Activated T-helper 1 cell treated with anti-CD3 and anti-CD28 coated beads, Interleukin-2, amount 50 U/mL, for 16 hours (primary cell): ENCODE measurements at places on chromosomes 4 and X.

- no peak for DNase-seq
Measured at GRCh38 chr4:40699648-40700047, 50.1 kb upstream of the NSUN7 start.

- DNase-seq, result no peak
Measured at GRCh38 chr4:145843148-145843547, 95.5 kb downstream of the ZNF827 start.

DNA sequence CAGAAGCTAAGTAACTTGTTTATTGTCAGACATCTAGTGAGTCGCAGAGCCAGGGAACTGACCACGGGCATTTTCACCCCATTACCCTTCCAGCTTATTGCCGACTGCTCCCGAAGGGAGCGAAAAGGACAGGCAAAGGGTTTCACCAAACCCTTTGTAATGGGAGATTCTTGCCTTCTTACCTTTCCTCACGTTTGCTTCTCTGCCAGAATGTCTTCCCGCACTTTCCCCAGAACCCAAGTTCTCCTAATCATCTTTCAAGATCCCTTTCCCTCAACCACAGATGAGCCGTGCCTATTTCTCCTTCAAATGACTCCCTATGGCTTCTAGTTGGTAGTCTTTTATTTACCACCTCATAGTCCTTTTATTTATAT is 520 bp upstream of the SRP72 start:
- no peak for DNase-seq

- no peak for DNase-seq
Measured at GRCh38 chr4:53858744-53859143, 205.7 kb downstream of the CHIC2 start.

- no peak for DNase-seq
Measured at GRCh38 chrX:150581093-150581775, 12.8 kb downstream of the MTM1 start.

DNA sequence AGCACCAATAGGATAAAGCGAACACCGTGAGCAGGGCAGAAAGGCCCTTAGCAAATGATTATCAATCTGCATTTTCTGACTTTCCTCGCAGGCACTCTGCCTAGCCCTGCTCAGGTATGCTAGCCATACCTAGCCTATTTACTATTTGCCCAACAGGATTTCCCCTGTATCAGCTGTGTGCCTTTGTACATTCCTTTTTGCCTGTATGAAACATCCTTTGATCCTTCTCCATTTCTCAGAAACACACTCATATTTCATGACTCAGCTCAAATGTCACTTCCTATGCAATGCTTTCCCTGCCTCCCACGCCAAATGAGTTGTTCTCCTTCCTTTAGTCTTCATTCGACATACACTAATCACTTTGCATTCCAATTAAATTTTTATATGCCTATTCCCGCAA is 37.2 kb downstream of the PCDH7 start:
- no peak for DNase-seq

GRCh38 chrX:17007134-17007768 is 60.8 kb downstream of the REPS2 start:
- DNase-seq, result no peak

GRCh38 chrX:149487292-149487691 is 17.8 kb downstream of the IDS start:
- DNase-seq, result no peak

DNA sequence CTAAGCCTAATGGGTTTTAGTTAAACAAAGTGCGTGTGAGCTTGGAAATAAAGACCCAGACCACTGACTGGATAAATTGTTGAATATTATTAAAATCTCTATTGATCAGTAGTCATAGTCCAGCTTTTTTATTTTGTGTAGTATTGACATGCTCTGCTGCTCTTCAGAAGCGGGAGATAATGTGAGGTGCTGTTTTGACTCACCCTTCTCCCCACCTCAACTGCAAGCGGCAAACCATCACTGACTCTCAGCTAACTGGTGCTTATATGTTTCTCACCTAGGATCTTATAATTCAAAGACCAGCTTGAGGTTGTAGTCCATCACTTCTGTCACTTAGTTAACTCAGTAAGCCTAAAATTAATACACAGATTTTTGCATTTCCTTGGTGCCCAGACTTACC is 72.2 kb downstream of the COMMD8 start:
- DNase-seq, result no peak

- no peak for DNase-seq
Measured at GRCh38 chr4:891747-892146, 40.4 kb downstream of the GAK start.

DNA sequence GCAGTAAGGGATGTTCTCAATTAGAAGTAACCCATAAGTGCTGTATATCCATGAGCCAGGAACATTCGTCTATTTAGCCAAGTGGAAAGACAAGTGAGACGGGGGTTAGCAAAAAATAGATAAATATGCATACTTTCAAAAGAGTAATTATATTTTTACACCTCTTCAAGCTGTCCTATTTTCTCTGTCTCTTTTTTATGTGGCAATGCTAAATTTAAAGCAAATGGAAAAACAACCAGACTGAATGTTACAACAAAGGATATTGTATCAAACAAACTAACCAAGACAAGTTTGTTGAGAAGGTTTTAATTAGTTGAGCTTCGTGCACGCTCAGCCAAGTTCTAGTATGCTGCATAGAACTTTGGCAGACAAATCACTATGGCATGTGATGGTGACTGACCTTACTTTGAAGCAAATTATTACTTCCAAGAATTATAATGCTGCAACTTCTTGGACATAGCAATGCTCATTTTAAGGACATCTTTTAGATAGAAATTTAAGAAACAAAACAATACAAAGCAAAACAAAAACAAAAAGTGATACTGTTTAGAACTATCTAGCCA is 61.4 kb upstream of the TMEM150C start:
- no peak for DNase-seq
